ENCODE measurements at places on chromosomes 3 and 15.

- no peak for DNase-seq
These were observed 15.3 kb upstream of the MCCC1 start for GRCh38 chr3:183114384-183115178.

GRCh38 chr3:110391640-110392395, 679.8 kb upstream of the NECTIN3 start:
- peak; percentile 3 for DNase-seq

DNA sequence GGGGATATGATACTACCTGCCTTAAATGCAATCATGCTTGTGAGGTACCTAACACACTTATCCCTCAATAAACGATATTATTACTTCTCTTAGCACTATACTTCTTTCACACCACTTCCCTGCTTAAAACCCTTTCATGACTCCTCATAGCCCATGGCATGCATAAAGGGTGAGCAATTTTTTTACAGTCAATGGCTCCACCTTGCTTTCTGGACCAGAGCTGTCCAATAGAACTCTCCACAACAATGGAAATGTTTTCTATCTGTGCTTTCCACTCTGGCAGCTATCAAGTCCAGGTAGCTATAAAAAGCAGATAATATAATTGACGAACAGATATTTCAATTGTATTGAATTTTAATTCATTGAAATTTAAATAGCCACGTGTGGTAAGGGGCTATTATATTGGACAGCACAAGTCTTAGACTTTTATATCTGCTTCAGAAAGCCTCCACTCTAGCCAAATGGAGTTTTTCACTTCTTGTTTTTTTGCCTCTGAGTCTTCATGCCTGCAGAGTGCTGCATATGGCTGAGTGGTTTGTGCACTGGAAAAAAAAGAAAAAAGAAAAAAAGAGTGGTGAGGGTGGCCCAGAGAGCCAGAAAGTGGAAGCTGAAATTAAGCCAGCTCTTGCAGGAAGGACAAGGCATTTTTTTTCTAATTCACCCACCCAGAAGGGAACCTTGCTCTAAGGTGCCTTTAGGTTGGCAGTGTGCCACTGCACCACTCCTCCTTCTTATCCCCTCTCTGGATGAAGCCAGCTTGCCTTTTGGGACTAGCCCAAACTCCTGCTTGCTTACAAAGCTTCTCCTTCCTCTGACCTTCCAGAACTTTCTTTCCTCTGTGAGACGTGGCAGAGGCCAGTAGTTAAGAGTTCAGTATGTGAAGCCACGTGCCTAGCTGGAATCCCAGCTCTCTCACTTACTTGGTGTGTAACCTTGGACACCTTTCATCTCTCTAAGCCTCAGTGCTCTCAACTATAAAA, 239.0 kb upstream of the LRTM1 start:
- DNase-seq, result peak; percentile 58

GRCh38 chr15:38879909-38880471, 315.4 kb upstream of the RASGRP1 start:
- DNase-seq, result peak; percentile 51

GRCh38 chr3:109702976-109703375, 365.6 kb upstream of the DPPA4 start:
- DNase-seq, result no peak

DNA sequence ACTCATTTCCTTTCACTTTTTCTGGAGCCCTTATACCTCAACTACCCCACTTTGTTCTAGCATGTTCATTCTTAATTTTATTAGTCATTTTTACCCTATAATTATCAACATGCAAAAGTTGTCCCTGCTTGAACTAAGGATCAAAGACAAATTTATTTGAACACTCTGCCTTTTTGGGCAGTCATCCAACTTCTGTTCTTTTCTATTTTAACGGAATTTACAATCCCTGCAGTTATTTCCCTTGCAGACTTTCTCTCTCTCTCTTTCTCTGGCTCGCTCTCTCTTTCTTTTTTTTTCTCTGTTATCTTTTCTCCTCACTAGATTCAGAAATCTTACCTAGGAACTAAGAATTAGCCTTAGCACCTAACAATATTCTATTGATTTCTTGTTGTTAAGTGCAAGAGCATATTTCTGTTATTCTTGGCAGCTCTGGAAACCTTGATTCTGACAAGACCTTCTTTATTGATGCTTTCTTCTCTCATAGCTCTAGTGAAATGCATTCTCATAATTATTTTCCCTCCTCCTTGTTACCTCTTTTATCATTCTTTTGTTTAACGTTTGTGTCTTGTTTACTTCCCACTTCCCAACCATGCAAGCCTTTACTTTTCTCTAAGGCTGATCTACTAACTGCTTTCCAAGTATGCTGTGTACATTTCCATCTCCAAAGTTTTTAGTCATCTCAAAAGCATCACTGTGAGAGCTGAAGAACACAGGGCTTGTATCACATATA, 951.6 kb downstream of the DIPK2A start:
- DNase-seq, result no peak

GRCh38 chr3:43291546-43291945, 5.2 kb downstream of the SNRK start:
- no peak for DNase-seq

DNA sequence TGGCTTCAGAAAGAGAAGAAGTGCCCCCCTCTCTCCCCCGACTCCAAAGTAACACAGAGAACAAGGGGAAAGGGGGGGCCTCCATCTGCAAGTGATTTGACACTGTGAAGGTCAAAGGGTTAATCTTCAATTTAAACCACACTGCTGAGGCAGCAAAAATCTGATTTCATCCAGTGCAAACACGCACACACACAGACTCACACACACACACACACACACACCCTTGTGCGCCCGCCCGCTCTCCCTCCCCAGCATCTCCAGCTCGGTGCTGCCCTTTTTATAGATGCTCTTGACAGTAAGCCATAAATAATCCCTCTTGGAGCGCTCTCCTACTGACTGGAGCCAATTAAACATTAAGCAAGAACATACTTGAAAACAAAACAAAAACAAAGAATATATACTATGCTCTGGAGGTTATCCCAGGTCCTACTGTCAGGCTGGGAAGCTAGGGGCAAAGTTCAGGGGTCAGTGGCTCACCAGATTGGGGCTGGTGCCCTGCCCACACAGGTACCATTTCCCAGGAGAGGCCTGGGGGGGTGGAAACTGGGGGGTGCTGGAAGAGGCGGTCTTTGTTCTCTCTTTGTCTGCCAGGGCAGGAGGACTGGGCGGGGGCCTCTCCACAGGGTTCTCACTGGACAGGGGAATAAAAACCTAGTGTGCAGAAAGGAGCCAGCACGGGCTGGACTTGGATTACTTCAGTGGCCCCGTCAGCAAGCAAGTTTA, 16.3 kb downstream of the BMF start:
- peak; percentile 94 for DNase-seq

DNA sequence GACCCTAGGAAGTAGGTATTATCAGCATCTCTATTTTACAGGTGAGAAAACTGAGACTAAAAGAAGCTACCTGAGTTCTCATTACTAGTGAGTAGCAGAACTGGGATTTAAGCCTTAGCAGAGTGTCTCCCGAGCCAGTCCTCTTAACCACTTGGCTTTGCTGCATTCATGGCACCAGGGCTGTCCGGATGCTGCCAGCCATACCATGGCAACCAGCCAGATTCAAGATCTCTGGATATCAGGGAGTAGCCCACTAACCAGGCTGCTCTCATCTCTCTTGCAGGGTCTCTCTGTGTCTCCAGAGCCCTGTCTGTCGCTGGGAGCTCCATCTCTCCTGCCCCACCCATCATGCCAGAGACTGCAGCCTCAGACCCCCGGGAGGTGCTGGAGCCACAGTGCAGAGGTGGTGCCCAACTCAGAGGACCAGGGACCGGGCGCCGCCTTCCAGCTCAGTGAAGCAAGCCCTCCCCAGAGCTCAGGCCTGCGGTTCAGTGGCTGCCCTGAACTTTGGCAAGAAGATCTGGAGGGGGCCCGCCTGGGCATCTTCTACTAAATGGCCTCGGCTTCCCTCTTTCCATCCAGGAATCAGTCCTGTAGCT, 1.7 kb downstream of the MESP2 start:
- DNase-seq, result no peak

DNA sequence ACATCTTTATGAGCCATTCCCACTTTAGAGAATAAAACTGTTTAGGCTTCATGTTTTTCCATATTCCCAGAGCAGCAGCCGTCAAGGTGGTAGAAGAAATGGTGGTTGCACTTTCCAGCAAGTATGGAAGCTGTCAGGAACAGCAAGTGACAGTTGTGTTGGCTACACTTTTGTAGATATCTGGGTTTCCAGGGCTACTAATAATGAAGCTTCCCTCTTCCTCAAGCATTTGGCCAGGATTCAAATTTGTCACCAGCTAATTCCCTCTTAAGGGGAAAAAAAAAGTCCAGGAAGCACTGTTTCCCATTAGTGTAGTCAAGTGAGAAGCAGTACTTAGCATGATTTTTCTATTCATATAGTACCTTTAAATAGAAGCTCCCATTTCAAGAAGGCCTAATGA, 252.8 kb downstream of the IGSF11 start:
- no peak for DNase-seq

GRCh38 chr15:64389036-64389435, 1.4 kb downstream of the TRIP4 start:
- DNase-seq, result no peak

GRCh38 chr3:14145670-14146380, 21.0 kb downstream of the TMEM43 start:
- DNase-seq, result no peak

- DNase-seq, result peak; percentile 67
These were observed 534 bp downstream of the FRMD5 start for GRCh38 chr15:44194323-44195150.

DNA sequence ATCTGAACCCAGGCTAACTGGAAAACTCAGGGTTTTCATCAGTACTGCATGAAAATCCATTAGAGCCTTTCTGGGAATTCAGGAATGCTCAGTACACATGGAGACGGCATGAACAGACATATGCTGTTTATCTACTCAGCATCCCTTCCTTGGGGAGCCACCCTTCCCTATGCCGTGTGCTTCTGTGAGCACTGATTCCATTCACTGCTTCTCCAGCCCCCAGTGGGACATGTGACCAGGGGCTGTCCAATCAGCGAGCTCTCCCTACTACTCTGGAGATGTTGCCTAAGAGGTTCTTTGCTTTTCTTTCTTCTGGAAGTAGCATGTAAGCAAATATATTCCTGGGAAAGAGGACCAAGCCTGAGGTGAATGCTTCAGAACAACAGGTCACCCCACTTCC, 5.6 kb upstream of the PCOLCE2 start:
- DNase-seq, result no peak

DNA sequence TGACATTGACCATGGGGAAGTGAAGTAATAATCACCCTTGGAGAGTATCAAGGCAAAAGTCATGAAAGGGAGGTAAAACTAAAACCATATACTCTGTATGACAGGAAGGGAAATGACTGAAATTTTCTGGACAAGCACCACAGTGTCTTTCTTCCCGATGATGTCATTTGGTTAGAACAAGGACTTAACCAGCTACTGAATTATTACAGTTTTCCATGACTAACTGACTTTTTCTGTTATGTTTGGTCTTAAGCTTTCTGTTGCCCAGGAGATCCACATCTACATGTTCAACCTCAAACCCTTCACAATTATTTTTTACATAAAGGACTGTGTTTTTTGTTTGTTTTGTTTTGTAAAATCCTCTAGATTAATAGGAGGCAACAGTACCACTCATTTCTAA, 191.9 kb upstream of the IL12A start:
- DNase-seq, result peak; percentile 87

GRCh38 chr15:77901921-77902750, 175.4 kb downstream of the TBC1D2B start:
- no peak for DNase-seq

DNA sequence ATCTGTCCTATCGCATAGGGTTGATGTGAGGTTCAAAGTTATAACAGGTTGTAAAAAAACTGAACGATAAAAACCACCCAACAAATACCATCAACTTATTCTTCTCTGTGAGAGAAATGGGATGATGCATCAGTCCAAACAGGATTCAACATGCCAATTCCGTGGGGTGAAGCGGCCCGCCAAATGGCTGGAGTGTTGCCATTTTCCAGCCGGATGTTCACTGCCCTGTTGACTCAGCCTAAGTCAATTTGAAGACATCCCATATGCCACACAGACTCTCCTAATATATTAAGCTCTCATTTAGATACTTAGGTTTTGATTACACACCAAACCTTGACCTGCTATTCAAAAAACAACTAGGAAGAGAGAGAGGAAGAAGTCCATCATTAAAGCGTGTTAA, 311.1 kb downstream of the VPS13C start:
- no peak for DNase-seq

GRCh38 chr3:2735392-2735894, 374.7 kb downstream of the IL5RA start:
- DNase-seq, result no peak

DNA sequence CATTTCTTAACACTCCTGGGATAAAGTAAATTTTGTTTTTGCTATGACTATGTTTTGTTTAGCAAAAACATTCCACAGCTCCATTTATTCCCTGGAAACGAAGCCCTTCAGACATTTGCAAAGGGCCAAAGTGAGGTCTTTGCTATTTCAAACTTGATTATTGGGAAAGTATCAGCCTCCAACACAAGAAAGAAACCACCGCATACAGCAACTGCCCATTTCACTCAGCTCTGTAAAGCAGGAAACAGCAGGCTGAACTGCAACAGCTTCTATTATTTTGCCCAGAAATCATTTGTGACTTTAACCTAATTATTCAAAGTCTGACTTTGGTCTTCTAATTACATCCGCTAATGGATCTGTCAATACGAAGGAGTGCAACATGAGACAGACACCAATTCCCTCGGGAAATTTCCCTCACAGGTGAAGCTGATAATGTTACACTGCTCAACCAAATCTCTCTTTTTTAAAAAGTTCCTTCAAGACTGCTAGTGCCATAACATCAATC, 72.1 kb downstream of the RFTN1 start:
- DNase-seq, result peak; percentile 61

DNA sequence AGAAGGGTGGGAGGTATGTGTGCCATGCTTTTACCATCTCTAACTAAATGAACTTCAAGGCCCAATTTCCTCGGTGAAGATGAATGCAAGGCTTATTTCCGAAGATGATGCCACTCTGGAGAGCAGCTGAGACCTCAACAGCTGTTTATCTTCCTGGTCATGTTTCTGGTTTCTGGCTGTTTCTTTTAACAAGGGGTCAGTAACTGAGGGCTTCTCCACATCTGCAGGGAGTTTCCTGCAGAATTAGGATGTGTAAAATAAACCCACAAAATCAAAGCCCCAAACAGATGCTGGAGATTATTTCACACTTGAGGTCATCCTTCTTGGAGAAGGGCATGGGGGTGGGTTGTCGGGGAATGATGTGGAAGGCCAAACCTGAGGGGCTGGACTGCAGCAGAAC, 220.3 kb downstream of the THSD4 start:
- no peak for DNase-seq

GRCh38 chr15:79092382-79092781, 1.8 kb upstream of the RASGRF1 start:
- DNase-seq, result no peak

GRCh38 chr3:171385086-171385485, 75.1 kb downstream of the TNIK start:
- DNase-seq, result no peak

- no peak for DNase-seq
These were observed 91.5 kb upstream of the TNFAIP8L3 start for GRCh38 chr15:51186181-51186705.

- no peak for DNase-seq
These were observed 430.4 kb downstream of the RBMS3 start for GRCh38 chr3:29711255-29711771.

- peak; percentile 91 for DNase-seq
These were observed 509.1 kb downstream of the SHQ1 start for GRCh38 chr3:72338942-72339669.

Measured in fibroblast of skin of right biceps (primary cell).